ENCODE measurements at places on chromosomes 11 and 22. TPM values are rescaled to one million over a fixed set of nuclear protein-coding genes. Genes with fewer than 3 reads are reported as not detected.

Gene GGTLC2
- total RNA-seq = not detected

GRCh38 chr11:13334034-13334786 lies 56.6 kb downstream of the BMAL1 start:
- H3K4me3 ChIP-seq = no peak overlapping the region
- DNase-seq = no peak
- H3K27ac ChIP-seq = no peak overlapping the region
- peaks cover 40% of the 10 kb centered on the region for H3K27me3 ChIP-seq
- no peaks in the 10 kb centered on the region for H3K36me3 ChIP-seq

GRCh38 chr11:109155291-109155690 lies 266.7 kb upstream of the C11orf87 start:
- DNase-seq = no peak
- H3K4me1 ChIP-seq = no peaks in the 10 kb centered on the region
- no peaks in the 10 kb centered on the region for H3K27me3 ChIP-seq

Gene PLAAT3
- 2.7 TPM for total RNA-seq

- H3K4me3 ChIP-seq = no peak overlapping the region
- 0 out of 3 replicates have a peak, but pooled peaks cover 3% of the 10 kb centered on the region for H3K4me1 ChIP-seq
- peaks cover 41% of the 10 kb centered on the region for H3K36me3 ChIP-seq
- DNase-seq = no peak
- H3K27me3 ChIP-seq = no peaks in the 10 kb centered on the region
These were observed 66.7 kb downstream of the BID start for GRCh38 chr22:17707526-17707925.

GRCh38 chr11:87174870-87175269 lies 137.1 kb downstream of the TMEM135 start:
- H3K27me3 ChIP-seq = no peaks in the 10 kb centered on the region
- H3K4me1 ChIP-seq = peaks cover 8% of the 10 kb centered on the region
- no peaks in the 10 kb centered on the region for H3K36me3 ChIP-seq
- no peak overlapping the region for H3K4me3 ChIP-seq
- no peak for DNase-seq
- no peak overlapping the region for H3K27ac ChIP-seq

Gene OR5L1
- not detected for total RNA-seq

Gene NDUFV1
- total RNA-seq = 404 TPM

Gene TMEM225
- not detected for total RNA-seq

- DNase-seq = no peak
- no peaks in the 10 kb centered on the region for H3K27me3 ChIP-seq
- no peaks in the 10 kb centered on the region for H3K36me3 ChIP-seq
- no peak overlapping the region for H3K4me3 ChIP-seq
These were observed 76.7 kb upstream of the KCNQ1OT1 start for GRCh38 chr11:2776351-2777061.

DNA sequence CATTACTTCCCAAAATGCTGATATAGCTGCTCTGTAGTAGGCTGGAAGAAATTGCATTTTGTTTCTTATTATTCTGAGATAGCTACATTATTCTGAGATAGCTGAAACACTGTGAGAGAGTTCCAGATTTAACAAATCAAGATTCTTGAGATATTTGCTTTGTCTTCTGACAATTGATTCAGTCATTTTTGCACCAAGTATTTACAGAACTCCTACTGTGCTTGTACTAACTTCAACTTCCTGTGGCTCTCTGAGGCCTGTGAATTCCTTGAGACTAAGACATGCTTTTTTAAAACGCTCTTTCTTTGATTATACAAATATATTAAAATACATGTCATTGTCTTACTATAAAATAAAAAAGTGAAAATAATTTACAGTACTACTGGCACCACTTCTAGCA lies 52.7 kb downstream of the USP47 start:
- peaks cover 51% of the 10 kb centered on the region for H3K36me3 ChIP-seq
- no peak overlapping the region for H3K27ac ChIP-seq
- no peaks in the 10 kb centered on the region for H3K4me1 ChIP-seq
- H3K4me3 ChIP-seq = no peak overlapping the region

Gene KCNK7
- total RNA-seq = not detected

Gene LAYN
- total RNA-seq = not detected

DNA sequence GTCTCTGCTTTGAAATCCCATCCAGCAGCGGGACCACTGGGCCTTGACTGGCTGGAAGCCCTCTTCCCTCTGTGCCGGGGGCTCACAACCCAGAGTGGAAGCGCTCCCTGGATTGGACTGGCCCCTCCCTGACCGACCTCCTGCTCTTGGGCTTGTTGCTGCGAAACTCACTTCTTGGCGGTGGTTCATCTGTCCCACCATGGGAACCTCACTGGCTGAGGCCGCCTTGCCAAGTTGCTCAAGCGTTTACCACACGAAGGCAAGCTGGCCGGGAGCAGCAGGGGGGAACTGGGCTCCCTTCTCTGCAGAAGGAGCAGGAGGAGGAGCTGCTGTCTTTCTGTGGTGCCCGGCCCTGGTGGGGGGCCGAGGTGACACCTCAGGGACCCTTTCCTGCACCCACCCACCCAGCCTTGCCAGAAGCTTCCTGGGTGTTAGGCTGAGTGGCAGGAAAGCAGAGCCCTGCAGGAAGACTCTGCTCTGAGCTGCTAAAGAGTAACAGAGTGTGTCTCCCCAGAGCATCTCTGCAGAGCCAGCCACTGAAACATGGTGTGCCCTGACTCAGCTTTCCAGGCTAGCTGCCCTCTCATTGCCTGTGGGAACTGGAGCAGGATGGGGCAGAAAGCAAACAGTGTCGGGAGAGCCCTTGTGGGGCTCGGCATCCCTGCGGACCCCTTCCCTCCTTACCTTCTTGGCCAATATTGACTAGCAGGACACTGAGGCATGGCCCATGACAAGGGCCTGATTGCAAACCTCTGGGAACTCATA lies 88.5 kb upstream of the ALX4 start:
- no peaks in the 10 kb centered on the region for H3K4me1 ChIP-seq
- no peaks in the 10 kb centered on the region for H3K36me3 ChIP-seq
- peaks cover 28% of the 10 kb centered on the region for H3K27me3 ChIP-seq
- no peak for DNase-seq
- no peak overlapping the region for H3K27ac ChIP-seq

GRCh38 chr11:121334973-121335710 lies 42.6 kb downstream of the SC5D start:
- H3K4me1 ChIP-seq = no peaks in the 10 kb centered on the region
- no peaks in the 10 kb centered on the region for H3K36me3 ChIP-seq
- peaks cover 5% of the 10 kb centered on the region for H3K27me3 ChIP-seq
- no peak for DNase-seq
- H3K4me3 ChIP-seq = no peak overlapping the region
- H3K27ac ChIP-seq = no peak overlapping the region

GRCh38 chr11:96200243-96200642 lies 142.8 kb downstream of the MAML2 start:
- H3K4me3 ChIP-seq = no peak overlapping the region
- H3K27me3 ChIP-seq = no peaks in the 10 kb centered on the region
- H3K36me3 ChIP-seq = no peaks in the 10 kb centered on the region

Measured in K562 (cell line).